ENCODE measurements at places on chromosomes 11 and 22.

- no peak for DNase-seq
Observed at GRCh38 chr22:46370584-46371291, 35.2 kb downstream of the TRMU start.

GRCh38 chr11:73137262-73137943 is 4.7 kb downstream of the FCHSD2 start:
- DNase-seq, result no peak

DNA sequence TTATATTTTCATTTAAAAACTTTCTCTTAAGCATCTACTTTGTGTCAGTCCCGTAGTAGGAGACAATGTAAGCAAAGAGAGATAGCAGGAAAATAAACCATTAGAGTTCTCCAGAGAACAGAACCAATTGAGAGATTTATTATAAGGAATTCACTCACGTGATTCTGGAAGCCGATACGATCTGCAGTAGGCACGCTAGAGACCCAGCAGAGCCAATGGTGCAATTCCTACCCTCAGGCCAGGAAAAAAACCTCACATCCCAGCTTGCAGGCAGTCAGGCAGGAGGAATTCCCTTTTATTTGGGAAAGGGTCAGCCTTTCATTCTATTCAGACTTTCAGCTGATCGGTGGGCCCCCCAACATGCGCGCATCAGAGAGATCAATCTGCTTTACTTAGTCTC is 7.3 kb upstream of the PLEKHA7 start:
- no peak for DNase-seq

GRCh38 chr11:73019449-73019848 is 122.7 kb downstream of the FCHSD2 start:
- no peak for DNase-seq

DNA sequence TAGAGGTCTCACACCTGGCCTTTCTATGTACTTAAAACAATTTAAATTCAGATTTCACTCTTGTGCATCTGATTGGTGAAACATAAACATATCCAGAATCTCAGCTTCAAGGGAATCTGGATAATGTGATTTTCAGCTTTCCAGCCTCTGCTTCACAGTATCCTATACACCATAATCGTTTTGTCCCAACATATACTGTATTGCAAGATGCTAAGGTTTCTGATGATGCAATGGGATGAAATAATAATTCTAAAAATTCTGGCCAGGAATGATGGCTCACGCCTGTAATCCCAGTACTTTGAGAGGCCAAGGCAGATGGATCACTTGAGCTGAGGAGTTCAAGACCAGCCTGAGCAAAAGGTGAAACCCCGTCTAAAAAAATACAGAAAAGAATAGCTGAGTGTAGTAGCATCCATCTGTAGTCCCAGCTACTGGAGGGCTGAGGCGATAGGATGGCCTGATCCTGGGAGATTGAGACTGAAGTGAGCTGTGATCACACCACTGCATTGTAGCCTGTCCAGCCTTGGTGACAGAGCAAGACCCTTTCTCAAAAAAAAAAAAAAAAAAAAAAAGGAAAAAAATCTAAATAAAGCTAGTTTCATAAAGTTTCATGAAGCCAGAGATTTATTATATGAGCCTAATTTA is 41.0 kb upstream of the CTSC start:
- DNase-seq, result no peak

DNA sequence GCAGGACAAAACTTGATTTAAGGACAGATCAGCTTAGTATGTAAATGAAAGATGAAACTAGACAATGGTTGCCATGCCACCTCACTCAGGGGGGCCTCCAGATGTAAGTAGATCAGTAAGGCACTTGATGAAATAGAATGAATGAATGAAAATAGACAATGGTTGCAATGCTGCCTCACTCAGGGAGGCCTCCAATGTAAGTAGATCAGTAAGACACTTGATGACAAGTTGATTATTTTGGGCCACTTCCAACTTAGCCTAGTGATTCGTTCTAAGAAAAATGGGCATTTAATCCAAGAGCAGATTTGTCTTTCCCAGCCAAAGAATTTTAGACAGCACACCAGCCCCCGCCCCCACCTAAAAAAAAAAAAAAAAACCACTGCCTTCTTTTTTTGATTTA is 19.2 kb upstream of the SLC5A12 start:
- DNase-seq, result no peak

DNA sequence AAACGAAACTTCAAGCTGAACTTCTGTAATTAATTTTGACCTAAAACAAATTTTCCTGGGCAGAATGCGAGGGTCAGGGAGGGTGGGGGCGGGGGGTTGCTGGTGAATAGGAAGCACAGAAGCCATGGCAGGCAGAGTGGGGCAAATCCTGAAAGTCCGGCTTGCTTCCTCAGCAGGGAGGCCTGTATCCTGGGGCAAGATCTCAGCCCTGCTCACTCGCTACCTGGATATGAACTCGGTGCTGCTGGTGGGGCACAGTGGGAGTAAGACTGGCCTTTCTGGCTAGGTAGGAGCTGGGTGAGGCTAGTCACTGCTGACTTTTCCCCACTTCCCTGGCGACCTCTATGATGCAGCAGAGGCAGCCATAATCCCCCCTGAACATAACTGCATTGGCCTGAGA is 168.9 kb upstream of the CHORDC1 start:
- DNase-seq, result no peak

GRCh38 chr11:128302425-128303186 is 284.8 kb downstream of the ETS1 start:
- no peak for DNase-seq

- DNase-seq, result no peak
Observed at GRCh38 chr11:9251311-9251710, 13.8 kb downstream of the DENND5A start.

DNA sequence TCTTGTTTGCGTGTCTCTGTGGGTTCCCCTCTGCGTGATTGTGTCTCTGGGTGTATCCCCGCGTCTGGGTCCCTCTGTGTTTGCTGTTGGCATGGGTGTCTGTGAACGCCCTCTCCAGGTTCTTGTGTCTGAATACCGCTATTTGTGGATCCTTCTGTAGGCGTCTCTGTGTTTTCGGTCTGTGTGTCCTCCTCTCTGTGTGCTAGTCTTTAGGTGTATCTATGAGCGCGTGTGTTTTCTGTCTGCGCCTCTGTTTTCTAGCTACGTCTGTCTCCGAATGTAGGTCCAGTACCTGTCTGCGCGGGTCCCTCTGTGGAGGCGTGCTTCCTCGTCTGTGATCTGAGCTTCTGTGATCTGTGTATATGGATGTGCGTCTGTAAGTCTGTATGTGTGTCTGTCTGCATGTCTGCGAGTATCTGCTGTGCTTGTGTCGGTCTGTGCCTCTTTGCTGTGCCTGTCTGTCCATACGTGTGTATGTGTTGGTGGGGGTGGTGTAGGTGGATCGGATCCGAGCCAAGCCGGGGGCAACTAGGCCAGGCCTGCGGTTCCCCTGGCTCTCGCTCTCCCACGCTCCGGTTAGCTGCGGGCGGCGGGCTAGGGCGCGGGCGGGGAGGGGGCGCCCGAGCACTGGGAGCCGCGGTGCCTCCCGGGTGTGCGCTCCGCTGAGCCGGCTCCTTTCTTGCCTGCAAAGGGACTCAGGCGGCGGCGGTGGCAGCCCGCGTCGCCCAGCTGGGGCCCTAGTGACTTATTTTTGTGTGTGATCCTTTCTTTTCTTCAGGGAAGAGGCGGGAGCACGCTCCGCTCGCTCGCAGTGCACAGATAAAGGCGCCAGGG is 105.3 kb upstream of the E2F8 start:
- no peak for DNase-seq

DNA sequence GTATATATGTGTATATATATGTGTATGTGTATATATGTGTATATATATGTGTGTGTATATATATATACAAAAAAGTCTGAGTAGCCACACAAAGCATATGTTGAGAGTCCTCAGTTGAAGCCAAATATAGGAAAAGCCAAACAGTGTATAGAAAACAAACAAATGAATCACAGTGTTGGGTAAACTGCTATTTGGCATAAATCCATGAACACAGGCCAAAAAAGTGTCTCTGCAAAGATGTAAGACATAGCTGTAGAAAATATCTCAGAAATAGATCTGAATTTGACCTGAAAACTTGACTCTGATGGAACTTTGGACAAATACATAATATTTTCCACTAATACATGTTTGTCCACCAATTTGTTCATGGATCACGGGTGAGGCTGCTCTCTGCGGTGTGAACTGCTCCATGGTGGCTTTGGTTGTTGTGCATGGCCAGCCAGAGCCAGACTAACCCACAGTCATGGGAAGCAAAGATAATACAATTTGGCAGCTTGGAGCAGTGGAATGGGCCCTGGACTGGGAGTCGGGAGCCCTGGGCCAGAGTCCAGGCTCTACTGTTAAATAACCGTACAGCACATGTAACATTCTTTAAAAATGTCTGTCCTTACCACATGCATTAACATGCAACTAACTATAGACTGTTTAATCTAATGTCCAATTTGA is 76.9 kb upstream of the EED start:
- no peak for DNase-seq

DNA sequence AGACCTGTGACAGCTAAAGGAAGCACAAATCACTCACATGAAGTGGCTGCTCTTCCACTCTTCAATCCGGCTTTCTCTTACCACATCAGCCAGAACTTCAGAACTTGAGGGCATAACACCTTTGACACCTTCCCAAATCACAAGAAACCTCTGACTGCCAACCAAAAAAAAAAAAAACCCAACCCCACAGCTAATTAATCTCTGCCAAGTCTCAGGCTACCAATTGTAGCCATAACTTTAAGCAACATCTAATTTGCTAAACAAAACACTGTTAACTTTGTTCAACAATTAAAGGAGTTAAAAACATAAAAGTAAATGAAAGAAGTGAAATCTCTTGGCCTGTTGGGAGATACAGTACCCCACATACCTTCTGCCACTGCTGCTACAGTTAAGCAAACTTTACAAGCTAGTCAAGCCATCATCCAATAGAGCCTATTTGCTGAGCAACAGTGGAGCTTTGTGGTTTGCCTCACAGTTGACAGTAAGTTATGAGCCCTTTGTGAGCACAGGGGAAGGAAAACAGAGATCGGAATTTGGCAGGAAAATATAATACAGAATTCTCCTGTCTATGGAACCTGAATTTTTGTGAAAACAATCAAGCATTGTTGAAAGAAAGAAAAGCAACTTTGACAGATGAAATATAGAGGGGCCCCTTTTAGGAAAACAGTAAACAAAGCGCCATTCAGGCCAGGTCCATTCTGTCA is at the start of gene SOX6:
Gene SOX6 (minus strand): TSS at position 490 of the 704 bp plus-strand sequence. CDS start 15,298 bp downstream, outside the sequence.
- no peak for DNase-seq

DNA sequence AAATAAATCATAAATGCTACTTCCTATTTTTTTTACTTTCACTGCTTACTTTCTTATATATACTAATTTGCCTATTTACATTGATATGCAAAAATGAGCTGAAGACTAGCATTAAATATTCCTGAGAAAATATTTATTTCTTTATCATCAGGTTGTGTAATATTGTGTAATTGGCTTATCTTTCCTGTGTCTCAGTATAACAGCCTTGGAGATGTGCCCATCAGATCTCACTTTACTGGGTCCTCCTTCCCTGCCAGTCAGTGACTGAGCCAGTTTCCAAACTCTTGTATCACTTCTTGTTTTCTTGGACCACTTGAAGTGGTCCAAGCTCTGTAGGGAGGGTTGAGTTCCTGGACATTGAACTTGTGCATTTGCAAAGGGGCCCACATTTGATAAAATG is 900.0 kb downstream of the LUZP2 start:
- no peak for DNase-seq

DNA sequence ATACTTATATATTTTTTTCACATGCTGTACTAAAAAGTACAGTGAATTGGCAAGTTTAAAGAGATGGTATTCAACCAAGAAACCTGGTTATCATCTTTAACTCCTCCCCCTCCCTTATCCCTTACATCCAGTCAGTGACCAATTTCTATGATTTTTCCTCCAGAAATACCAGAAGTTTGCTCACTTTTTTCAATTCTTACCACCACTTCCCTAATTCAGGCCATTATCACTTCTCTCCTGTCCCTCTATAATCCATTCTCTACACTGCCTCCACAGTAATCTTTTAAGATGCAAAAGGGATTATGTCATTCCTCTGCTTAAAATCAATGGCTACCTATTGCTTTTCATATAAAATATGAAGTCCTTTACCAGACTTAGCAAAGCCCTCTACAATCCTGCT is 62.8 kb downstream of the CEP57 start:
- no peak for DNase-seq

- DNase-seq, result no peak
Observed at GRCh38 chr11:110797453-110797852, 85.2 kb upstream of the ARHGAP20 start.

- no peak for DNase-seq
Observed at GRCh38 chr22:20530368-20531153, 23.2 kb downstream of the MED15 start.

GRCh38 chr11:61815790-61816735 is 740 bp downstream of the FADS1 start:
- peak; percentile 39 for DNase-seq

- no peak for DNase-seq
Observed at GRCh38 chr11:66692446-66692845, 14.8 kb upstream of the RBM4B start.

DNA sequence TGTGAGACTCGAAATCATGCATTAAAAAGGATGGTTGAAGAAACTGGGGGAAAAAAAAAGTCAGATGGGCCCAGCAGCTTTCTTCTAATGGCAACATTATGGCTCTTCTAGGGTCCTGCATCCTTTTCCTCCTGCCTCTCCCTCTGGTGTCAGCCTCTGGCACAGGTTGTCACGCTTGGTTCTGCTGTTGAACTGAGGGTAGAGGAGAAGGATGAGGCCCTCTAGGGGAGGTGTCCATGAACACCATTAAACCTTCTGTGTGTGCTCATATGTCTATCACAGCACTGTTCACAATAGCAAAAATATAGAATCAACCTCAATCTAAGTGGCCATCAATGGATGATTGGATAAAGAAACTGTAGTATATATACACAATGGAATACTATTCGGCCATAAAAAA is 36.0 kb downstream of the BUD13 start:
- DNase-seq, result no peak

DNA sequence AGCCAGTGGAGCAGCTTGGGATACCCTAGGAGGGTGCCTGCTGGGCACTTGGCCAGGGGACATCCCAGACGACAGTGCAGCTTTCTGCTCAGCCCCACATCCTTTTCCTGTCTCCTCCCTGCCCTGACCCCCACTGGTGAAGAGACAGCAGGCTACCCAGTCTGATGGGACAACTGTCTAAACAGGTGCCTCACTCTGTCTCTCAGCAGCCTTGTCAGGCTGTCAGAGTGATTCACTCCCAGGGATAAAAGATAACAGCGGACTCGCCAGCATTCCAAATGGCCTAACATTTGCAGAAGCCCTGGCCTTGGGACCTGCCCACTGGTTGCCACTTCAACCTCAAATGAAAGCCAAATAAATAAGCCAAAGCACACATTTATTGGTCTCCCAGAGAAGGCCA is 318.6 kb upstream of the PLET1 start:
- DNase-seq, result no peak

- no peak for DNase-seq
Observed at GRCh38 chr11:35305670-35306382, 113.5 kb downstream of the SLC1A2 start.

DNA sequence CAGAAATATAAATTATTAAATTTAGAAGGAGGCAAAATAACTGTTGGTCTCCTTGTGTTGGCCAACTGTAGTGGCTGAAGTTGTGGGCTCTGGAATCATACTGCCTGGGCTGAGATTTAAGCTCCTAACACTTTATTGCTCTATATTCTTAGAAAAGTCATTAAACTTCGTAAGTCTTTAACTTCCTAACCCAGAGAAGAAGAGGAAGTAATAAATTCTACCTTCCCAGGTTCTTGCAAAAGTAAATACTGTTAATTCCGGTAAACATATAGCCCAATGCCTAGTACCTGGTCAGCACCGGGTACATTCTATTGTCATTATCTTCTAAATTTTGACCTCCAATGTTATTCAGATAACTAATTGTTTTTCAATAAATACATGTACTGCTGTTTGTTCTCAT is 4.5 kb downstream of the OR51T1 start:
- DNase-seq, result no peak
